ENCODE measurements at places on chromosomes 12 and 14.
A peak's percentile ranks its signal among the peaks of the same experiment; 100 is the strongest.

- no peak for DNase-seq
These were observed 378.5 kb upstream of the LMO3 start for GRCh38 chr12:16984484-16984883.

DNA sequence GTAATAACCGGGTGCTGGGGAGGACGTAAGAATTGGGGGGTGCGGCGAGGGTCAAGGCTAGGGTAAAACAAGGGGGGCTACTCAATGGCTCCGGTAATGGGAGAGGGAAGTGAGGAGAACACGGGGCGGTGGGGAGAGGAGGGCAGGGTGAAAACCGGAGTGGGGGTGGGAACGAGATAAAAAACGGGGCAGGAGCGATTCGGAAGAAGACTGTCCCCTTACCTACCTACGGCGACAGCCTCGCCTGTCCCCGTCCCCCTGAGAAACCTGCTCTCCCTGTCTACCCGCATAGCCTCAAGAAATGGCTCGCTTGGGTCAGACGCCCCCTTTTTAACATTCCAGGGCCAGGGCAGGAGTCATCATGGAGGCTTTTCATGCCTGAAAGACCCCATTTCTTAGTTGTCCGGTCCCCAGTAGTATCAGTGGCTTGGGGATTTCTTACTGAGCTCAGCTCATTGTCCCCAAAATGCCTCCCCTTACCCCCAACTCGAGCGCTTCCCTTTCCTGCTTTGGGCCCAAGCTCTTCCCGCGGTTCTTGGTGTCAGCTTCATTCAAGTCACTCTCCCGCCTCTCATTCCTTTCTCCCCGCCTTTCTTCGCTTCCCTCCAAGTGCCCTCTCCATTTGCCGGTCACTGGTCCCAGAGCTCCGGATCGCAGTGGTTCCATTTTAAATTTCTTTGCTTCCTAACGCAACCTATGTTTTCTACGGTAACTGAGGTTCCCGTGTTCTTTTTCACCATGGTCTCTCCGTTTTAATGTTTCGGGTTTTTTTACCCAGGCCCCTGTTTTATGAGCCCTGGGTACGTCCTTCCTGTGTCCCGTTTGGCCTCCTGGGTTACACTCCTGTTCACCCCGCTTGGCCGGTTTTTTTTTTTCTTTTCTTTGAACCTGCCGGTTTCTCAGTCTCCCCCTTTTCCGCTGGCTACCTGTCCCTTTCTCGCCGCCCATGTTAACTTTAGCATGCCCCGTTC is 1.2 kb upstream of the WSB2 start:
- DNase-seq, result peak; percentile 64

DNA sequence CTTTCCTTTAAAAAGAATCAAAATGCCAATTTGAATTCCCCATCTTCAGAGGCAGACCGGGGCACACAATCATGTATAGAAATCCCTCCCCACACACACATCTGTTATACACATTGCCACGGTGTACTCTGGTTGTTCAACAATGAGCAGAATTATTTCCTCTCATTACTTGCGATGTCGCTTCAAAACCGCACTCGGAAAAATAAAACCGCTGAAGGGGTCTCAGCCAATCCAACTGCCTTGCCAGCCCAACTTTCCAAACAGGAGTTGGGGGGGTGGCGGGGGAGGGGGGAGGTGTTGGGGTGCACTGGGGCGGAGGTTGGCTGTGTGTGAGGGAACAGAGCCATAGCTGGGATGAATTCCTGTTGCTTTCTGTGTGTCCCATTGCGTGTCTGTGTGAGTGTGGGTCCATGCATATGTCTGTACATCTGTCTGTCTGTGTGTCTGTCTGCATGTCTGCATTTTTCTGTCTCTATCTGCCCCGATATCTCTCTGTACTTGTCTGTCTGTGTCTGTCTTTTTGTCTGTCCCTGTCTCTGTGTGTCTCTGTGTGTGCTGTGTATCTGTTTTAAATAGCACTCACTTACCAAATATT is 163.6 kb upstream of the TBX3 start:
- DNase-seq, result peak; percentile 75

- no peak for DNase-seq
These were observed 266.4 kb upstream of the CAND1 start for GRCh38 chr12:67002720-67003119.

GRCh38 chr14:33454707-33455106 is 496.2 kb downstream of the EGLN3 start:
- DNase-seq, result no peak

GRCh38 chr12:110957652-110958051 is 37.3 kb upstream of the MYL2 start:
- no peak for DNase-seq

DNA sequence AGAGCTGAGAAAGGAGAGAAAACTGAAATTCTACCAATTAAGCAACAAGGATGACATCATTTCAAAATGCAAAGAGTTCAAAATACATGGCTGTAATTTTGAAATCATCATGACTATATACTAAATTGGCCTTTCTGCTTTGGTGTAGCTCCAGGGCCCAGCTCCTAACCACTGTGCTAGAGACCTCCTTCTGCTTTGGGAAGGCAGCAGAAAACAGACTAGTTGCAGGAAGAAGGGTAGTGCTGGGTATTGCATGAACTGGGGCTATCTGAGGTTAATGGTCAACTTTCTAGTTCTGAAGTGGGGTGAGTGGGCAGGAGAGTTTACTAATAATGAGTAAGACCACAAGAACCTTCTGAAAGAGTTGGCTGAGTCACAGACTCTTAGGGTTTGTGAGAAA is 66.2 kb downstream of the PTGER2 start:
- no peak for DNase-seq

DNA sequence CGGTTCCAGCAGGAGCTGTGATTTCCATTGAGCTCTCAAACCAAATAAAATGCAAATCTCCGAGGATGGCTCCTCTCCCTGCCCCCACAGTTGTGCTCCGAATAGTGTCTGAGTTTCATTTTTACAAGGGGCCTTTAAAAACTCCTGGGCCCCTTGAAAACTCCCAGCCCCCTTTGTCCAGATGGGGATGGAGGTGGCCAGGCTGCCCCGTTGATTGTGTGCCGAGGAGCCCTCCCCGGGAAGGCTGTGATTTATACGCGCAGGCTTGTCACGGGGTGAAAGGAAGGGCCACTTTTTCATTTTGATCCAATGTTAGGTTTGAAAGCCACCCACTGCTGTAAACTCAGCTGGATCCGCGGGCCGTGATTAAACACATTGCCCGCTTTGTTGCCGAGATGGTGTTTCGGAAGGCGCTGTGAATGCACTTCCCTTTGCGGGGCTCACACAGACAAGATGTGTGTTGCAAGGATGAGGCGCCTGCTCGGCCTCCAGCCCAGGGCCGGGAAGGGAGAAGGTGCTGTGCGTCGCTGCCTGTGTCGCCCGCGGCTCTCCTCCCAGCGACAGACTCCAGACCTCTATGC is 98.8 kb downstream of the TMEM132C start:
- DNase-seq, result peak; percentile 53

GRCh38 chr12:108316176-108317086 is 22.7 kb downstream of the CMKLR1 start:
- no peak for DNase-seq

DNA sequence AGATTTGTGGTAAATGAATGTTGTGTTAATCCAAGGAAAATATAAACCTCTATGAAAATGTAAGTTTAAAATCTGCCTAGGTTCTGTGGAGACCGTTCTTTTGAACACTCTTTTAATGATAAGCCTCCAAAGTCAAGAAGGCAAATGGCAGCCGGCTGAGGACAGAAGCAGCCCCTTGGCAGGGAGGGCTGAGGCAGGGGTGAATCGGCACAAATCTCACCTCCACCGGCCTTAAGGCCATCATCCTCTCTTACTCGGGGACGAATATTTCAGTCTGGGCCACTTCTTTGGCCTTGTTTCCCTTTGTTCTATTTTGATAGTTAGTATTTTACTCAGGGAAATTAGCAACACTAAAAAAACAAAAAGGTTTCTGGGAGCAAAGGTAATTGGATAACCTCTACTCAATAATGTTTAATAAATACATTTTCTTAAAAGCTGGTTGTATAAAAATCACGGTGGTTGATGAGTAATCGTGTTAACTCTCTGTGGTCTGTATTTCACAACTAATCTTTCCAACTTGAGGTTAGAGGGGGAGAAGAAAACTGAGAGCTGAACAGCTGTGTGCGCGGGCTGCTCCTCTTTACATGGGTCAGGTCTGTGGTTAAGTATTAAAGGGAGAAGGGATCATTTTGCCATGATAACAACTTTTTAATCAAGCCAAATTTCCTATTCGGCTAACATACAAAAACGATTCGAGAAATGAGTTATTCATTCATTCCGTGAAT is 18.6 kb downstream of the LGMN start:
- no peak for DNase-seq

DNA sequence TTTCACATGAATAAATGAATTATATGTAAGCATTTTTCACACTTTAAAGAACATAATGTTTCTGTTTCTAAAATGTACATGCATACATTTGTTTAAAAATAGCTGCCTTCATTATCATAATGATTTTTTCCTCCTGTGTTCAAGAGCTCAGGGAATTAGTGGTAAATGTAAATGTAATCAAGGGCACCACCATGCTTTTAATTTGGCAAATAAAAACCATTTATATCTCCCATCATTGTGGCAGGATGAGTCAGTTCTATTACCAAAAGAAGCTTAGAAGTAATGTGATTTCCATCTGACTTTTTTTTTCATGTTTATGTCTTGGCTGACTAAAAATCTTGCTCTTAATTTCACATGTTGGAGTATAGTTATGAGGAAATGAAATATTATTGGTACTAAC is 176.1 kb downstream of the GXYLT1 start:
- DNase-seq, result no peak
